Calu3 (cell line): ENCODE measurements at places on chromosomes 5 and 9. TPM values are rescaled to one million over a fixed set of nuclear protein-coding genes. Genes with fewer than 3 reads are reported as not detected.

FST gene
- 19.4 and 19.6 TPM in 2 replicates for total RNA-seq

GRCh38 chr5:179908528-179908927 is 831 bp upstream of the TBC1D9B start:
- DNase-seq: no peak

GRCh38 chr9:133942206-133942975 is 49.7 kb downstream of the VAV2 start:
- DNase-seq: no peak

GRCh38 chr5:178555771-178556211 is 34.4 kb downstream of the COL23A1 start:
- no peak for DNase-seq

PKD2L2 gene
- not detected in 2 replicates for total RNA-seq

- DNase-seq: no peak
Measured at GRCh38 chr9:115261656-115262081, 143.7 kb upstream of the TNC start.
